Smooth muscle cell of the brain vasculature (primary cell): ENCODE measurements at places on chromosomes 3 and 15.

DNA sequence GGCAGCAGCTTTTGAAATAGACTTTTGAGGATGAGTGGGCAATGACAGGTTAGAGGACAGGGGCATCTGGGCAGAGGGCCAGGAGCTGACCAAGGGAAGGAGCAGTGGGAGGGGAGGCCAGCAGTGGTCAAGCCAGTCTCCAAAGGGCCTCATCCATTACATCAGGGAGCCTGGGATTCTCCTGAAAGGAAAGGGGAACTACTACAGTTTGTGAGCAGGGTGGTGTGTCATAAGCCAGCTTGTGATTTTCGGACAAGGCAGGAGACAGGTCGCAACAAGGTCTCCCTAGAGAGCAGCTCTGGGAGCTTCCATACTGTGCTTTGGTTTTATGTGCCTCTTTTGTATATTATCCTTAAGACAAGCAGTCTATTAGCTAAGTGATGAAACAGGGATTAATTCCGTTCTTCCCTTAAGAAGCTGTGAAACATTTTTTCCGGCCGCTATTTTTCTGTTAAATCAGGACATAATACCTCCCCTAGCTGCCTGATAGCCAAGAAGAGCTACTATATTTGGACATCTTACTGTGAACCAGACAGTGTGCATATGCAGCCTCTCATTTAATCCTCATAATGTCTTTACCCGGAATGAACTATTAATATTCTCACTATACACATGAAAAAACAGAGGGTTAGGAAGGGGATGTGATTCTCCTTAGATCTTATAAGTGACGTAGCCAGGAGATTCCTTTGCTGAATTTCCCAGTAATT lies 46.4 kb downstream of the C2CD4B start:
- DNase-seq, result no peak

- DNase-seq, result no peak
Observed at GRCh38 chr3:11845651-11846050, 1.0 kb downstream of the TAMM41 start.

- DNase-seq, result no peak
Observed at GRCh38 chr15:80476036-80476435, 71.9 kb downstream of the ARNT2 start.

GRCh38 chr15:67307156-67307555 lies 52.6 kb downstream of the IQCH start:
- DNase-seq, result no peak

- no peak for DNase-seq
Observed at GRCh38 chr15:76903251-76903681, 1.9 kb downstream of the SCAPER start.

DNA sequence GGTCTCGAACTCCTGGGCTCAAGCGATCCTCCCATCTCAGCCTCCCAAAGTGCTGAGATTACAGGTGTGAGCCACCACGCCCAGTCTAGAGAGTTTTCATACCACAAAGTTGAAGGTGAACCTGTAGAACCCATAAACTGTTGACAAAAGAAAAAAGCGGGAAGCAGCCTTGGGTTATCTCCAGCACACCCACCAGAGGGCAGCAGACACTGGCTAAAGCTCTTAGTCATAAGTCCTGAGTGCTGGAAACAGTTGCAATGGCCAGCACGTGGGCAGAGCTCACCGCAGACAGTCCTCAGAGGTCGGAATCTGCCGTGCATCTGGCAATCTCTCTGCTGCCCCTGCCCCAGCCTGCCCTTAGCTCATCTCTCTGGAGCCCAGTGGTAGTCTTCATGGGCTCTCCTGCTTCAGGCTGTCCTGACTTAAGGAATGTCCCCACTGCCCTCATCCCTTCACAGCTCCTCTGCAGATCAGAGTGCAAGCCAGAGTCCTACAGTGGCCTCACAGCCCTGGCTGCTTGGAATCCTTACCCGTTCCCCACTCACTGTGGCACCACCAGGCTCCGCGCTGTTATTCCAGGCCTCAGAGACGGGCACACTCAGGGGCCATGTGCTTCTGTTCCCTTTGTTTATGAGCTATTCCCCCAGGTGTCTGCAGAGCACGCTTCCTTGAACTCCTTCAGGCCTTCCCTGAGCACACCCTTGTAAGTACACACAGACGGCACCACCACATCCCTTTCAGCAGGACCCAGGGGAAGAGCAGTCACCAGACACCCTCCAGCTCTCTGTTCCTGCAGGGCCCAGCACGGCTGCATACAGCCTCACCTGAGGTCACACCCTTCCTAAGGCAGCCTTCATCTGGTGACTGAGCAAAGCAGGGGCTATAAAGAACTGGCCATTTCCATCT lies 8.8 kb upstream of the ELP6 start:
- DNase-seq, result peak; percentile 72

DNA sequence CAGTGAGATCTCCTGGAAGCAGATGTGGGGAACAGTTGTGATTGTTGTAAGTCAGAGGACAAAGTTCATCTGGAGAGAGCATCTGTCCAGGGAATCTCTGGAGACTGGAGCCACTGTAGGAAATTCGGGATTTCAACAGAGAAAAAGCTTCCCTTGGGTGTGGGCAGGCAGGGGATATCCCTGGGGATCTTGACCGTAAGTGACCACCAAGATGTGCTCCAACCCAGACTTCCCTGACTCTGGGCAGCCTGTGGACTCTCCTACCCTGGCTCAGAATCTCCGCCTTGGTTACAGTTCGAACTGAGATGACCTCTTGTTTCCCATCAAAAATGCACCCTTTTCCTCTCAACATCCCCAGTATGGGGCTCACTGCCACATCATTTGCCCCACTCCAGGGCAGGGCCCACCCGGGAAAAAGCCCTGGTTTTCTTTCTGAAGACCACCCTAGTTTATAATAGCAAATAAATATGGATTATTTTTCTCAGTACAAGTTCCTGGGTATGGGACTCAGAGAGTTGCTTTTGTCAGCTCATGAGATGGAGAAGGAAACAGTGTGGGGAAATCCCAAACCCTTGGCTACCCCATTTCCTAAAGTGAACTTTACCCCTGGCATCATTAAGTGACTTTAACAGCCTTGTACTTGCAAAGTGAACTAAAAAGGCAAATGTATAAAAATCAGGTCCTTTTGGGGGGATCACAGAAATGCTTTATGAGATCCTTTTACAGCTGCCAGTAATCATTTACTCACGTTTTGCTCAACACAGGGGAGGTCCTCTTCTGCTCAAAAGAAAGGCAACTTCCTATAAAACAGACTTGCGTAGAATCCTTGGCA lies 89.9 kb downstream of the CCNL1 start:
- no peak for DNase-seq

DNA sequence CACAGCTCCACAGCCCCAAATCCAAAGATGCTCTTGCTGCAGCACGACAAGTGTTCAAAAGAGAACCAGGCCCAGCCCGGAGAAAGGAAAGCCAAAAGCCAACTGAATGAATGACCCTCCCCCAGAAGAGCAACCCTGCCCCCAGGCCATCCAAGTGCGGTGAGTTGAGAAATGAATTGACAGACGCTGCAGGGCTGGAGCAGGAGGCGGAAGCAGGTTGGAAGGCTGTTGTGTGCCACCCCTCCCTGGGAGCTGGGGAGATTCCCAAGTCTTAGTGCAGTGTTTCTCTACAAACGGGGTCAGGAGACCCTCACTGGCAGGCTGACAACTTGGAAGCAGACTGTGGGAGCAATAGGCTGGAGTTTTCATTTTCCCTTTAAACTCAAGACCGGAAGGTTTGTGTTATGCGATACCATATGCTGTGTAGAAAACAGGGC lies 3.5 kb upstream of the SPTBN5 start:
- DNase-seq, result no peak

DNA sequence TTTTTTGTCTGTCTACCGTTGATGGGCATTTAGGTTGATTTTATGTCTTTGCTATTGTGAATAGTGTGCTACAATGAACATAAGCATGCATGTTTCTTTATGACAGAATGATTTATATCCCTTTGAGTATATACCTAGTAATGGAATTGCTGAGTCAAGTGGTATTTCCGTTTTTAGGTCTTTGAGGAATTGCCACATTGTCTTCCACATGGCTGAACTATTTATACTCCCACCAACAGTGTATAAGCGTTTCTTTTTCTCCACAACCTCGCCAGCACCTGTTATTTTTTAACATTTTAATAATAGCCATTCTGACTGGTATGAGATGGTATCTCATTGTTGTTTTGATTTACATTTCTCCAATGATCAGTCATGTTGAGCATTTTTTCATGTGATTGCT lies 89.6 kb upstream of the GALNT15 start:
- DNase-seq, result no peak

GRCh38 chr3:122004107-122004506 lies 17.9 kb downstream of the ILDR1 start:
- DNase-seq, result no peak

DNA sequence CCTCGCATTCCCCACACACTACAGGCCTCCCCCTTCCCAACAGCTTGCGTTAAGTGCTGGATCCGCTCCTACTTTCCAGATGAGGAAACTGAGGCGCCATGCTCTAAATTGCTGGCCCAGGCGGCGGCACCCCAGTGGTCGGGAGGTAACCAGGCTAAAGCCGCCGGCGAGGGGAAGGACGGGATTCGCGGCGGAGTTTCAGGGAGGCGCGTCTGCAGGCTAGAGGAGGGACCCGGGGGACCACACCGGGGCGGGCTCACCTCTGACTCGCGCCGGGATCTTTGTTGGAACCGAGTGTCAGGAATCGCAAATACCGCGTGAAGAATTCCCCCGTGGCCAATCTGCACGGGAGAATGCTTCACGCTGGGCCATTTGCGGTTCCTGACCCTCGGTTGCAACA lies 24.6 kb upstream of the PTPN23 start:
- DNase-seq, result no peak

DNA sequence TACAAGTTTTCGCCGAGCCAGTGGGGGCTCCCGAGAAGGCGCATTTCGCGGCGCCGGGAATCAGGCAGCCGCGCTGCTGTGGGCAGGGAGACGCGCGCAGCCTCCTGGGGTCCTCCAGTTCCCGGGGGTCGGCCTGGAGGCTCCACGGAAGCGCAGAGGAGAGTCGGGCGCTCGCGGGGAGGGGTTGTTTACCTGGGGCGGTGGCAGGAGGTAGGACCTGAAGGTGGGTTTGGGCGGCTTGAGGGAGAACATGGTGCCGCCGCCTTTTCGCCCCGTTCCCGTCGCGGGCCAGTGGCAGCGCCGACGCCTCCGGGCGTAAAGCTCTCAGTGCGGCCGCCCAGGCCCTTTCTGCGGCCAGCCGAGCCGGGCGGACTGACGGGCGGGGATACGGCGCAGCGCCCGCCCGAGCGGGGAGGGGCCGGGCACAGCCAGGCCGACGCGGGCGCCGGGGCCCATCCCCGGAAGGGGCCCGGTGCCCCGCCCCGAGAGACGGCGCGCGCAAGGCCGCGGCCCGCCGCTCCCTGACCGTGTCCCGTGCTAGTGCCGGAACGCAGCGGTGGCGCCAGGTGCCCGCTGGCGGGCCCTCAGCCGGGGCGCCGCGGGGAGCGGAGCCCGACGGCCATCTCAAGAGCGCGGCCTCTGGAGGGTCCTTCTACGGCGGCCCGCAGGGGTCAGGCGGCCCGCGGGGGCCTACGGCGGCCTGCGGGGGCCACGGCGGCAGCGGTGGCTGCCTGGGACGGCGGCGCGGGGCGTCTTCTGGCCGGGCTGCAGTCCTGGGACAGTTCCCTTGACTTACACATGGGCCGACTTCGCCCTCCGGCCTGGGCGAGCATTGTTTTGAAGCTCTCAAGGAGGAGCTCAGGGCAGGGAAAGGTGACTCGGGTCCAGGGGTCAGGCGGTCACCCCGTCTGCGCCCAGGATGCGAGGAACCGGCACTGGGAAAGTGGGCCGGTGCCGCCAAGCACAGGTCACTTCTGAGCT lies at the start of gene MTMR10:
MTMR10 (minus strand) TSS at position 374 of the 981 bp plus-strand sequence; CDS start at position 252, 122 bp downstream.
- peak; percentile 39 for DNase-seq

- DNase-seq, result no peak
Observed at GRCh38 chr3:45381168-45381852, 7.1 kb upstream of the LARS2 start.

DNA sequence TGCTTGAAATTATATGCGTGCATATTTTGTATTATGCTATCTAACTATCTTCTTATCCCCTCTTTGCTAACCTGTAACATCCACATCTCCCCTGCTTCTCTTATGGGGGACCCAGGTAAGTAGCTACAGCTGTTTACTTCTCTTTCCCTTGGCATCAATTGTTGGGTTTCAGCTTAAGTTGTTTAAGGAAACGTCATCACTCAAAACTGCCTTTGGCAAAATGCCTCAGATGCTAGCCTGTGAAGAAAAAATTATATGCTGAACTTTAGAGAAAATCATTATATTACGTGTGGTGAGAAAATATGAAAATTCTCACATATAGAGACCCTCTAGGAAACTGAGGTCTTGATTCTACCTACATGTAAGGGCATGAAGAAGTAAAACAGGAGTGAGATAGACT lies 447.0 kb upstream of the NECTIN3 start:
- DNase-seq, result no peak

DNA sequence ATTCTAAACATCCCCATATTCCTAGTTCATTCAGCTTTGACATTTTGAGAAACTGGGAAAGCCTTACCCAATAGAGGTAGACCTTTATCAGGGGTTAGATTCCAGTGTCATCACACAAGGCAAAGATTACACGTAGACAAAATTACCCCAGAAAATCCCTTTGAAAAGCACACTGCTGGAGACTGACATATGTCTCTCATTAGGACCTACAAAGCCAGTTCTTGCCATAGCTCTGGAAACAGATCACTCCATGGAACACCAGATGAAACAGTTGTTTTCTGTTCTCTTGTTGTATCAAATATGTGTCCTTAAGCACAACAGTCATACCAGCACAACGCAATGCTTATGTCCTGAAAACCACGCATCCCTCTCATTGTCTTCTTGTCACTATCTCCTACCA lies 44.7 kb downstream of the RARB start:
- DNase-seq, result no peak

GRCh38 chr15:88334436-88334835 lies 77.9 kb upstream of the NTRK3 start:
- DNase-seq, result no peak

GRCh38 chr3:72134989-72135451 lies 350.1 kb upstream of the PROK2 start:
- DNase-seq, result no peak

GRCh38 chr3:137297770-137298169 lies 340.0 kb downstream of the IL20RB start:
- DNase-seq, result no peak
